Foreskin melanocyte (primary cell): ENCODE measurements at places on chromosomes 5 and 9.

GRCh38 chr5:173457482-173457881, 129.3 kb upstream of the STC2 start:
- no peak for DNase-seq

- DNase-seq = no peak
Measured at GRCh38 chr9:92032891-92033290, 82.3 kb downstream of the SPTLC1 start.

DNA sequence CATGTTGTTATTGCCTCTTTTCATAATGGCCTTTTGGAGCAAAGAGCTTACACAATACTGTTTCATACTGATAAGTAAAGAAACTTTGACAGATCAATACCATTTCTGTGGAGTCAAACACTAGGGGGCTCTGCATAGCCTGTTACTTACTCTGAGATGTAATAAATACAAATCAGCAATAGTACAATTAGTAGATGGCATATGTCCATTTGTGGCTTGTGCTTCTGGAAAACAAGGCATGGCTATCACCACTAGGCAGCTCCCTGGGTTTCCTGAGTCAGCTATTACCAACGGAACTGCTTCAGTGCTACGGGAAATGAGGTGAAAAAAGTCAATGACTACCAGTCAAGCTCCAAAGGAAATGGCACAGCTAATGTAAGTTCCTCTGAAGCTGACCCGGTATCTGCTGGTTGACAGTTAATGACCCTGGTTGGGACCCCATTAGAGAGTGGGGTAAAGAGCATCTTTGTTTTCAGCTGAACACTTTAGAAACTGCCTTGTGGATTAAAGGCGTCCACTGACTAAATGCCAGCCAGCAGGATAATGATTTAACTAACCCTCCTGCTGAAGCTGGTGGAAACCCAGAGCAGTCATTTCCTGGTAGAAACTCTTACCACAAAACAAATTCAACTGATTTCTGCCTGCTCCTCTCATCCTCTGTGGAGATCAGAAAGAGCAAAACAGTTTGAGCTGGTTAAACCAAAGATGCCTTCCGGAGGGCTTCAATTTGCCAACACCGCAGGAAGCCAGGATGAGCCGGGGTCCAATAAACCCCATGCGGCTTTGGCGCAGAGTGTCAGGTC, 69.0 kb upstream of the FAM169A start:
- peak; percentile 29 for DNase-seq

GRCh38 chr5:96236831-96237230, 196.2 kb downstream of the PCSK1 start:
- DNase-seq = no peak

DNA sequence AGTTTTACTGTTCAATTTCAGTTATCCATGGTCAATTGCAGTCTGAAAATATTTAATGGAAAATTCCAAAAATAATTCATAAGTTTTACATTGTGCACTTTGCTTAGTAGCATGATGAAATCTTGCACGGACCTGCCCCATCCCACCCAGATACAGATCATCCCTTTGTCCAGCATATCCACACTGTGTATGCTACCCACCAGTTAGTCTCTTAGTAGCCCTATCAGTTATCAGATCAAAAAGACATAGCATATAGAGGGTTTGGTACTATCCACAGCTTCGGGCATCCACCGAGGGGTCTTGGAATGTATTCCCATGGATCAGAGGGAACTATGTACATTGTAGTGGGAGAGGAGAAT, 97.7 kb downstream of the SLC44A1 start:
- no peak for DNase-seq

DNA sequence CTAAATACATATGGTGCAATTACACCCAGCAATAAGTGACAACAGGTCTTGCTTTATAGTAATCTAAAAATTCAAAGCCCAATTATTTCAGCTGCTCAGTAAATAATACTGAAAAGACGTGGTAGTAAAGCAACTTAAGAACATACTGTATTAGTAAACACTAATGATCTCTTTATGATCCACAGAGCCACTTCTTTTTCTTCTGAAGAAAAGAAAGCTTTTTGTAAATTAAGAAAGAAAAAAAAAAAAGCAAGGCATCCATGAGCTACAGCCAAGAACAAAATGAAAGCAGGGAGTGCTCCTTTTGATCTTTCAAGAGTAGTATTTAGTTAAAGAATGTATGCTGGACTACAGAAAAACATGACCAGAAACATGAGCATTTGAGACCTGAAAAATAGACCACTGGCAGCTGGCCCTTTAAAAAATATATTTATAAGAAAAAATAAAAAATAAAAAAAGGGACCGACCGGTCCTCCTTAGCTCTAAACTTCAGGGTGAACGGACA, 348.7 kb downstream of the GLIS3 start:
- DNase-seq = no peak
